ENCODE measurements at places on chromosomes 12 and 14.

GRCh38 chr12:7219599-7220243, 30.2 kb downstream of the PEX5 start:
- peak; percentile 71 for DNase-seq

DNA sequence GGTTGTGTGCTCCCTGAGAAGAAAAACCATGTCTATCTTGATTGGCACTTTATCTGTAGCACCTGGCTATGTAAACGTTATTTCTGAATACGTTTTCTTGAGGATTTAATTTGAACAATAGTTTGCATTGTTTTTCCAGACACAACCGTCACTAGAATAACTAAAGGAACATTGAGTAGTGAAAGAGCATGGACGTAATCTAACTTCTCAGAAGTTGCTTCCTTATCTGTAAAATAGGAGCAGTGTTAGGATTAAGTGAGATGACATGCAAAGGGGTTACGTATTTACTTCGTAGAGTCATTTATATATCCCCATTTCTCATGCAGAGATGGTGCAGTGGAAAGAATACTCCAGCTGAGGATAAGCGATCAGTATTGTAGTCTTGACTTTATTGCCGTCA, 8.1 kb downstream of the AEBP2 start:
- DNase-seq = no peak

GRCh38 chr12:97038834-97039233, 131.8 kb downstream of the NEDD1 start:
- no peak for DNase-seq

GRCh38 chr14:75757644-75758402, 96.8 kb downstream of the TTLL5 start:
- DNase-seq = no peak

DNA sequence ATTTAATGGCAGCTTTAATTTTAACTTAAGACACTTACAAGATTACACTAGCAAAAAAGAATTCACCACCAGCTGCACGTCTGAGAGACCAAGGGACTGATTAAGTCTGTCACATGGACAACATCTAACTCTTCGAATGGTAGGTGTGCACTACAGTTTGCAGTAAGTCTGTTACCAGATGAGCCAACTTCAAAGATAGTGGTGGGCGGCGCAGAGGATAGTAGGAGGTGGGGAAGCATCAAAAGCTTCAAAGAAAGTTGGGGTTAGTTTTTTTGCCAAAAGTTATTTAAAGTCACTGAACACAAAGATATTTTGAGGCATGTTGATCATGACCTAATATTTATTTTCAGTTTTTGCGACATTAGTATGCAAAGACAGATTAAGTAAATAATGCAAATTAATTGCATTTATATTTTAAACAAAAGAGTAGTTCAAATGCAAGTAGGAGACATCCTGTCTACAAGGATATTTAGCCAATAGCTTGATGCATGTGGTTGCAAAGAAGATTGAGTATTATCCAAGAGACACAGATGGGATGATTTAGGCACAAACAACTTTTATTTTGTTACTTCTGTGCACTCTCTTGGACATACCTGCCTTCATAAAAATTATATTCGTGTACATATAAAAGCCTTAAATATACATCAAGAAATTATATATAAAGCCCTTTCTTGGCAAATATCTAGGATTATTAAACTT, 327.7 kb downstream of the BMP4 start:
- no peak for DNase-seq

DNA sequence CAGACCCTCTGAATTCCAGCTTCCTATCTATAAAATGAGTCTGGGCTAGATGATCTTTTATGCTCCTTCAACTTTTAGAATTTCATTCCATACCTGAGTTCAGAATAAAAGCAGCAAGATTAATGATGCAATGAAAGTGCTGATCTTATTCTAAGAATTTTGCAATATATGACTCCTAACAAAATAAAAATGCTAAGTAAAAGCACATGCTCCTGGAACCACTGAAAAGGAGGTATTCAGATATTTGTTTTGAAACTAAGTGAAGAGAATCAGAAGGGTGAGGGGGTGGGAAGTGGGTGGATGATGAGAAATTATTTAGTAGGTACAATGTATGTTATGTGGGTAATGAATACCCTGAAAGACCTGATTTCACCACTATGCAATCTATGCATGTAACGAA, 216.6 kb downstream of the PTPRO start:
- DNase-seq = no peak

- no peak for DNase-seq
Observed at GRCh38 chr14:100473249-100473648, 114.0 kb downstream of the BEGAIN start.

GRCh38 chr14:35416108-35416750, 11.7 kb upstream of the NFKBIA start:
- DNase-seq = peak; percentile 81

DNA sequence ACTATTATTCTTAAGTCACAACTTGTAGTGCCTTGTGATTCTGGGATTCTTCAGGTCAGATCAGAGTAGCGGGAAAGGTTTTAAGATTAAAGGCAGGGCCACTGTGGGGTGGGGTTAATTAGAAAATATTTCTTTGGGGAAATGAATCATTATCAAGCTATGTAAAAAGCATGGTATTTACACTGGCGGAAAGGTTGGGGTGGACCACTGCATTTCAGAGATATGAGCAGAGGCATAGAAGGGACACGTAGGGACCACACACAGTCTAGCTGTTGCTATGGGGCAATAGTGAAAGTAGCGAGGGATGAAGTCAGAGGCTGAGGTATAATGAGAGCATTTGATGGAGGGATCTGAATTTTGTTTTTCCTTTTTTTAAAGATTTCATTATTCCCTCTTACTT, 31.7 kb upstream of the KCNH3 start:
- DNase-seq = no peak

- DNase-seq = peak; percentile 24
Observed at GRCh38 chr12:57842342-57843294, 3.9 kb downstream of the CTDSP2 start.

DNA sequence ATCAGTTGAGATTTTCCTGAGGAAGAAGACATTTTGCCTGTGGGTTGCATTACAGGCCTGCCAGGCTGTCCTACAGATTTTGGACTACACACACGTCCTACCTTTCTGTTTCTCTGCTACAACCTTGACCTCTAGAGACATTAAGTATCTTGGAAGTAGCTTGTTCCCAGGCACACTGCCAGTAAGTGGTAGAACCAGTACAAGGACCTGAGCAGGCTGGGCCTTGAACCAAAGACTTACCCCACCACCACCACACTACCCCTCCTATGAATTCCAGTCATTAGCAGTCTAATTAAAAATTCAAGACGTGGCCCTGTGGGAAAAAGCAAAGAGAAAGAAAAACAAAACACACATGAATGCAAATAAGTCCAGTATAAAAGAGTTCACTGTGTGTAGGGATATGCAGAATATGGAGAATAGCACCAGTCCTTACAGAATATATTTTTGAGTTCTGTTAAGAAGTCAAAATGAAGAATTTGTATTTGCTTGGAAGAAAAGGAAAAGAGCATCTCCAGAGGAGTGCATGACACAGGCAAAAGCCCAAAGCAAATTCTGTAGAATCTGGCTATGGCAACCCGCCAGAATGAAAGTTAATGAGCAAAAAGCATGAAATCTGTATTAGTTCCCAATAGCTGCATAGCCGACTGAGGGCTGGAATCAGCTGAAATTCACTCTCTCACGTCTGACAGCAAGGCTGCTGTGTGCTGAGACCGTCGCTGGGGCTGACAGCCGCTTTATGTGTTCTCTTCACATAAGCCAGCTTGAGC, 74.3 kb upstream of the ST8SIA1 start:
- DNase-seq = no peak

DNA sequence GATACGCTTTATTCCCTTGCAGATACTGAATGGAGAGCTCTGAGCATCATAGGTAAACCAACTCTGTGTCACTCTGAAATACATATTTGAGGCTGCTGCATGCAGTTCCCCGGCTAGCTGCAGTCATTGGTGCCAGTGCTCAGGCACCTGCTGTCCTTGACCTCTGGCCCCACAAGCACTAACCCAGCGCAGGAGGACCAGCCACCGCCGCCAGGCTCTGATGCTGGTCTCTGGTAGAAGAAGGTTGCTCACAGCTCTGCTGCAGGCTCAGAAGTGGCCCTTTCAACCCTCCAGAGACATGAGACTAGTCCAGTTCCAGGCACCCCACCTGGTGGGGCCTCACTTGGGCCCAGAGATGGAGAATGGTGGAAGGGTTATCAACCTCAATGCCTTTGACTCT, 34.5 kb upstream of the PTPRB start:
- no peak for DNase-seq

- no peak for DNase-seq
Observed at GRCh38 chr14:54695196-54695595, 128.3 kb downstream of the SAMD4A start.

GRCh38 chr12:111672822-111673381, 12.9 kb downstream of the BRAP start:
- no peak for DNase-seq

DNA sequence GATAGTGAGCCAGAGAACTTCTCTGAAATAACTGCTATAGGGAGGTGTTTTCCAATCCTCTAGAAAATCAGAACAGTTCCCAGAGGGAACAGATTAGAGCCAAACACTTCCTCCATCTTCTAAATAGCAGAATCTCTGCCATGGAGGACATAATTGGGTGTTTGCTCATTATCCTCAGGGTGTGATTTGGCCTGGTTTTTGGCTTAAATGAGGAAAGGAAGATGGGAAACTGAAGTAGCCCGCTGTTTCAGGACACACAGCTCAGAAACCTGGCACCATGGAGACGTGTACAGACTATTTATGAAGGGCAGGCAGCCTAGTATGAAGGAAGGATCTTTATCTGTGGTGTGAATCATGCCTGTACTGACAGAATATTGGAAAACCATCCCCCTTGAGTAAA, 231.7 kb upstream of the PRKD1 start:
- no peak for DNase-seq

DNA sequence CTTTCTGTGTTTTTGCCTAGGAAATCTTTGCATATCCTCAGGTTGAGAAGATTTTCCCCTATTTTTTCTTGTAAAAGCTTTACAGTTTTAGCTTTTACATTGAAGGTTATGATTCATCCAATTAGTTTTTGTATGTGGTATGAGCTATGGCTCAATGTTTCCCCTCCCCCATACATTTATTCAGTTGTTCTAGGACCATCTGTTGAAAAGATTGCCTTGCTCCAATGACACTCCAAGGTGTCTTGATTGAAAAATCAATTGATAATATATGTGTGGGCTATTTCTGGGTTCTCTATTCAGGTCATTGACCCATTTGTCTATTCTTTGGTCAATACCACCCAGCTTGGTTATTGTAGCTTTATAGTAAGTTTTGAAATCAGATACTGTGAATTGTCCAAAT, 42.6 kb downstream of the LRTM2 start:
- DNase-seq = no peak

DNA sequence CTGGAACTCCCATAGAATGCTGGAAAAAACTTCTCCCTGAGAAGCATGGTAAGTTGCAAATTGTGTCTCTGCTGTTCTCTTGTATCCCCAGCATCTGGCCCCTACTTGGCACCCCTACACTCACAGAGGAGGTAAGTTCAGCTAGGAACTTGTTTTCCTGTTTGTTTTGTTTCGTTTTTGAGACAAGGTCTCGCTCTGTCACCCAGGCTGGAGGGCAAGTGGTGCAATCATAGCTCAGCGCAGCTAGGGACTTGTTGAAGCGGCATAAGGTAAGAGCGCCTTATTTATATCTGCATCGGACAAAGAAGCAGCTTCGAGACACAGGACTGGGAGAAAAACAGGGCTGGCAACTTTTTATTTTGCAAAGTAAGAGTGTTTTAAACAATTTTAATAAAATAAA, 18.5 kb upstream of the ANO2 start:
- DNase-seq = no peak

GRCh38 chr12:105109465-105110212, 2.1 kb downstream of the WASHC4 start:
- peak; percentile 30 for DNase-seq

DNA sequence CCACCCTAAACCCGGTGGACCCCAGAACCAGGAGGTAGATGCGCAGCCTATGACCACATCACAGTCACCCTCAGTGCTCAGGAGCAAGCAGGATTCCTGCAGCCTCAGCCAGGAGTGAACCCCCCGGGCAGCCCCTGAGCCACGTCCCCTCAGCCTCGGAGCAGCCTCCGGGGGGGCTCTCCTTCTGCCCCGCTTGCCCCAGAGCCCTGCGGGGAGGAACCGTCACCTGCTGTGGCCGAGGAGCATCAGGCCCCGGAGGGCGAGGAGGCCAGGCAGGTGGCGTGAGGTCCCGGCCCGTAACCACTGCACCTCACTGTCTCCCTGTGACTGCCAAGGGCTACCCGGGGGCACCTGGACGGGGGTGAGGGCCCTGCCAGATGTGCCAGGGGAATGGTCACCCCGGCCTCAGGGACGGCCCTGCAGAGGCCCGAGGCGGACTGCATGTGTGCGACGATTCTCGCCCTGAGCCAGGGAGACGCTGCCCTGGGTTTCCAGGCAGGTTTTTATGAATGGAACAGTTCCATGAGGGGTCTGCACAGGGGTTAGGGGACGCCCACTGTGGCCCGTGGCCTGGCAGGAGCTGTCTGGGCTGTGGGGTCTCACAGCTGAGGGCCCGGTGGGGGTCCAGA, 58.6 kb downstream of the FBRSL1 start:
- no peak for DNase-seq

GRCh38 chr14:96764012-96764411, 33.2 kb upstream of the VRK1 start:
- DNase-seq = no peak

GRCh38 chr14:57712102-57712501, 153.8 kb downstream of the SLC35F4 start:
- DNase-seq = no peak

- no peak for DNase-seq
Observed at GRCh38 chr12:124397807-124398577, 103.1 kb downstream of the RFLNA start.
